ENCODE measurements at places on chromosomes 13 and 19.

GRCh38 chr19:44799627-44800346, 9.1 kb upstream of the BCAM start:
- DNase-seq = no peak

- DNase-seq = no peak
Observed at GRCh38 chr13:109671919-109672318, 114.5 kb downstream of the IRS2 start.

DNA sequence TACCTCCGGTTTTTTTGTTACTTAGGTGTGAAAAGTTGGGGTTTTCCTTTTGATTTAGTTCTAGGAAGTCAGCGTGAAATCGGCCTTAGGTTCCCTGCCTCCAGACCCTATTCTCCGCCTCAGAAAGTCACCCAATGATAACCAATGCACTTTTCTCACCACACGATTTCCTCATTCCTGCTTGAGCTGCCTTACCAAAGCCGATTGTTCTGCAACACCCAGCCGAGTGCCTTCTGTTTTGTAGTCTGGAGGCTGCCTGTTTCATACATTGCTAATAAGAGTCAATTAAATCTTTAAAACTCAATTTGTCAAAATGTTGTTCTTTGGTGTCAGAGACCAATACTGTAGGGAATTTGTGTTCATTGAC, 39.7 kb downstream of the GJA3 start:
- DNase-seq = no peak

DNA sequence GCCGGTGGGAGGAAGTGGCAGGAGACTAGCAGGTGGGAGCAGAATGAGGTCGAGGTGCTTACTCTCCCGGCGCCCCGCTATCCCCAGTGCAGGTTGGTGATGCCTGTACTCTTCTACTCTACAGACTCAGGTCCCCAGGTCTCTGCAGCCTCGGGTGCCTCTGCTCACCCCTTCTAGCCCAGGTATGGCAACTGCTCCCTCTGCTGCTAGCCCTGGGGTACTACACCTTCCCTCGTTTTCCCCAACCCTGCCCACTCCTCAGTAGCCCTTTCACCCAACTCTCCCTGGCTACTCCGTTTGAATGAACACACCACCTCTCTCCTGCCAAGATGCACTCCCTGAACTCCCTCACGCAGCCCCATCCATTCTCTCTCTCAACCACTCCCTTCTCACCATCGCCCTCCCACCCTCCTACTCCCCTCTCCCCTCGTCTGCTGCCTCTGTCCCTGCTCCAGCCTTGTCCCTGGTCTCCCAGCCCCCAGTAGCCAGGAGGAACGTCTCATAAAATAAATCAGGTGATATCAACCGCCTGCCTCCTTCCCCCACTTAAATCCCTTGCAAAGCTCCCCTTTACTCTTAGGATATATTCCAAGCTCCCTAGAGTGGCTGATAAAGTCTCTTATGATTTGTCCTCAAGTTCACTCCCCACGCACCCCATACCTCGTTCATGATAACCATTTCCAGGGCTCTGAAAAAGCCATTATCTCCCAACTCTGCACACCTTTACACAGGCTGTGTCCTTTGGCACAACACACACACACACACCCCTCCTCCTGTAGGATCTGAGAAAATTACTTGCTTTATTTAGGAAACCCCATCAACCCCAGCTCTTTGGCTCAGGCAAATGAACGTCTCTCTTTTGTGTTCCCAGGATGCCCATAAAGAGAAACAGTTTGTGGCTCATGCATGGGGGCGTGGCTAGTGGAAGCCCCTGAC, 8.2 kb upstream of the MEIS3 start:
- DNase-seq = peak; percentile 19

DNA sequence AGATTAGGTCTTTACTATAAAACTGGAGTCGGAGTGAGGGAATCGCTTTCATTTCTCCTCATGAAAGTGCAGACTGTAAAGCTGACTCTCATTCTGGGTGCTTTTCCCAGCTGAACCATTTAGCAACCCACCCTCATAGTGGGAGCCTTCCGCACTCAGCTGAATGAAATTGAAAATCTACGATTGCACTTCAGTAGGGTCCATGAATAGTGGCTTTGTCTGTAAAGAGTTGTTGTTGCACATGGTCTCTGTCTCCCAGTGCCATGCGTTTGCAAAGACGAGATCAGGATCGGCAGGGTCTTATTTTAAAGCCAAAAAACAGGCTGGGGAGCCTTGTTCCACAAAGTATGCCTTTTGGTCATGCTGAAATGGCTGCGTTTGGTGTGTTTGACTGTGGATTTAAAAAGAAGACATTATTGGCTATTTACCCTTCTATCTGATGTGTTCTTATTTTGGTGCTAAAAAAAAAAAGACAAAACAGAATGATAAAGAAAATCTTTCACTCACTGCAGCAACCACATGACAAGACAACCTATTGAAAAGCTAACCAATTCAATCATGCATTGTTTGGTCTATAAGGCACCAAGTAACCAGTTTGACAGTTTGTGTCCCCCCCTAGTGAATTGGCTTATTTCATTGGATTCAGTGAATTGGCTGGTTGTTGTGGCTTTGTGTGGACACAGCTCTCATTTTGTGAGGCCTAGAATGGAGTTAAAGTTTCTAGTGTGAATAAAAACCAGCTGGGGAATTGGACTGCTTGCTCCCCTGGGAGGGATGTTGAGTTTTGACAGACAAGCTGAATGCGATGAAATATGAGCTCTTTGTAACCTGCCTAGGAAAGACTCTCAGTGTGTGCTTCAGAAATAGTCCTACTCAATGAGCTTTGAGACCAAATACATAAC, 65.6 kb downstream of the ARHGAP35 start:
- no peak for DNase-seq

GRCh38 chr19:50435221-50435620, 2.5 kb downstream of the MYBPC2 start:
- DNase-seq = no peak

DNA sequence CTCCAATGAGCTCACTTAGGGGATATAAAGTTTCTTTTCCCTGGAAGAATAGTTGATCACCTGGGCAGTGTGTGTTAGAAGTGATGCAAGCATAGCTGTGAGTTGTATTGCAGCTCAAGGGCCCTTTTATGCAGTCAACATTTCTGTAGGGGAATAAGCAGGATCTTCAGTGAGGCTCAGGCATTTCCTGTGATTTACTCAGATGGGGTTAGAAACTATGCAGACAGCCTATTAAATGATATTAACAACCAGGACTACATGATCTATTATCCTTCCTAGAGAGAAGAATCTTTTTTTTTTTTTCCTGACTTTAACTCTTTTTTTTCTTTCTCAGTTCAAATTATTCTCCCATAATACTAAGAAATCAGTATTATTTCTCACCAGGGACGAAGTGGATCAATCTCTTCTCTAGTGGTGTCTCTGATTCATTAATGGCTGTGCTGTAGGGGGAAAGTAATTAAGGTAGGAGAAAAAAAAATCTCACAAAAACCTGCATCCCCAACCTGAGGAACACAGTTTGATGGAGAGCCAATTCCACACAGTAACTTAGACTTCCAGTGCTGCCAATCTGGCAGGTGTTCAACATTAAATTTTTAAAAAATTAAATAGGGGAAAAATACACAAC, 126.4 kb upstream of the SLC10A2 start:
- no peak for DNase-seq

DNA sequence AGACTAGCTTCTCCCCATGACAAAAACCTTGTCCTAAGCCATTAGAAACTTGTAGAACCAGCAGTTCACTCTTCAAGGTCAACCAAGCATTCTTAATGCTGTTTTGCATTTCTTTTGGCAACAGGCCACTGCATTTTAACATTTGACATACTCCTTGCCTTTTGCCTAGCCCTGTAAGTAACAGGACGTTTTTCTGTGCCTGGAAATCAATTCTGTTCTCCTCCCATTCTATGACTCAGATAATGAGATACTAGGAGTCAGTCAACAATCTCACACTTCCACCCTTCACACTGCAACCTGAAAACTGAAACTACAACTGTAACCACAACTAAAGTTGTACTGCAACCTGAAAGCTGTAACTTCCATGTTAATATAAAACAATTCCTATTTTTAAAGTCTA, 268.7 kb downstream of the MZT1 start:
- DNase-seq = no peak

DNA sequence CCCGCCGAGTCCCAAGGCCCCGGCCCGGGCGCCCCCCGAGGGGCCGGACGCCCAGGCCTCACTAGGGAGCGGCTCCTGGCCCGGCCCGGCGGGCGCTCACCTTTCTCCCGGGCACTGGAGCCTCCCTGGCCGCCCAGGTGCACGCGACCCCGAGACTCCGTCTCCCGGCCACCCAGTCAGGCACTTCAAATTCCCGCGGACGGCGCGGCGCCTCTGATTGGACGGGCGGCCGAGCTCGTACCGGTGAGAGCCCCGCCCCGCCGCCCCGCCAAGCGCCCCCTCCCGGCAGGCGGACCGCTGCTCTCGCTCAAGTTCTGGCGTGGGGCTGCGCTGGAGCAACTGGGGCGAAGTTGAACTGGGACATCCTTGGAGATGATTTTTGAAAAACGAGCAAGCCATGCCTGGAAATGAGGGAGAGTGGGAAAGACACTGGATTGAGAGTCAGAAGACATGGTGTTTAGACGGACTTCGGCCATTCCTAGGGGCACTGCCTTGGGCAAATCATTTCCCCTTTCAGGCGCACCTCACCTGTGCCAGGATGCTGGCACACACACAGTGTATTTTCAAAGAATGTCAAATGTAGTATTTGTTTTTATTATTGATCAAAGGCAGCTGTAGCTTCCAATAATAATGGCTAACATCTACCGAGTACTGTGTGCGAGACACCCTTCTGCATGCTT, 485.3 kb downstream of the UQCRFS1 start:
- DNase-seq = no peak

GRCh38 chr19:38283271-38283670, 18.9 kb downstream of the SPINT2 start:
- DNase-seq = no peak

GRCh38 chr19:46621191-46622117, 3.4 kb downstream of the PTGIR start:
- no peak for DNase-seq

GRCh38 chr13:105579821-105580710, 955.4 kb downstream of the EFNB2 start:
- no peak for DNase-seq

DNA sequence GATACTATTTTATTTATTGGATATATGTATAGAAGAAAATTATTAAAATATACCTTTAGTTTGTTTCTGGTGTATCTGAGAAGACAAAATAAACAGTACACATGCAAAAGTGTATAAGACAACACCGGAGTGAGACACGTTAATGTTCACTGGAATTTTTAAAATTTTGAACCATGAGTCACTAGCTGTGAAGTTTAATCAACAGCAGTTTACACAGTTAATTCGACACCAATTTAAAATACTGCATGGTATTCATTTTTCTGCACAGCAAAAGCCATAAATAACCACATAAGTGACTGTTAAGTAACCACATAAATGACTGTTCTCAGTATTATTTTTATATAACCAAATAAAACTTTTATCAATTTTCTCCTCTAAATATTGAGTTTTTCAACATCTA, 418.7 kb upstream of the NBEA start:
- DNase-seq = no peak

DNA sequence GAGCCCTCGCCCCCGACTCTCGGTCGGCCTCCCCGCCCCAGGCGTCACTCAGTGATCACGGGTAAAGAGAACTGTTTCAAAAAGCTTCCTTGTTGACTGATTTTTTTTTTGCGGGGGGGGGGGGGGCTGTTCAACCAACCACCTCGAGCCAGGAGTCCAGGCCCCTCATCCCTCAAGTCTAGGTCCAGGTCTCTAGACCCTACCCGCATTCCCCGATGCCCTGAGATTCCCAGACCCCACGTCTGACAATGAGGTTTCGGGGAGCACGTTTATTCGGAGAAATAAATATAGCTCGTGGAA, 4.3 kb downstream of the HRC start:
- DNase-seq = no peak

- DNase-seq = no peak
Observed at GRCh38 chr19:34838248-34838647, 65.2 kb upstream of the ZNF599 start.

DNA sequence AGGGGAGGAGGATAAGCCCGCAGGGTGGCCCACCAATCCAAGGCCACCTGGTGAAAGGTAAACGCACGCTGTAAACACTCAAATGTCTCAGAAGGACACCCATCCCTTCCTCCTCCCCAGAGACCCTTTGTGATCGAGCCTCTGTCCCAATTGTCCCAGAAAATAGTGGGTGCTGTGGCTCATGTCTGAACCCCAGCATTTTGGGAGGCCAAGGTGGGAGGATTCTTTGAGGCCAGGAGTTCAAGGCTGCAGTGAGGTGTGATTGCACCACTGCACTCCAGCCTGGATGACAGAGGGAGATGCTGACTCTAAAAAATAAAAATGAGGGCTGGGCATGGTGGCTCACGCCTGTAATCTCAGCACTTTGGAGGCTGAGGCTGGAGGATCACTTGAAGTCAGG, 3.1 kb upstream of the ABHD17A start:
- no peak for DNase-seq

DNA sequence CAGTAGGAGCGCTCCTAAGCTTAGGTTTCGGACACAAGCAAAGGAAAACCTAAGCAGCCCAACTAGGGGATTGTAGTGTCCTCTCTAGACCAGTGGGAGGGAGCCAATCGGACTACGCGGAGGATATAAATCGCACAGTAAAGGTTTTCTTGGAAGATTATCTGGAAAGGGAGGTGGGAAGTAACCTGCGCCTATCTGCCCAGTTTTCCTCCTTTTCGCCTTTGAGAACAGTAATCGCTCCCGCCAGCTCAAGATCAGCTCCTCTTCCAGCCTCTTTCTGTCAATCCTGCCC, 456 bp upstream of the RAB4B start:
- DNase-seq = no peak

- DNase-seq = peak; percentile 32
Observed at GRCh38 chr19:43784241-43784980, 3.6 kb upstream of the KCNN4 start.

- DNase-seq = no peak
Observed at GRCh38 chr13:111335298-111335697, 14.9 kb downstream of the TEX29 start.

- no peak for DNase-seq
Observed at GRCh38 chr13:87376081-87376480, 295.1 kb upstream of the SLITRK5 start.

GRCh38 chr19:46471116-46471733, at the start of gene PNMA8A:
Gene PNMA8A, minus strand, starts transcription at chr19:46471563. Its CDS starts 528 bp downstream, at chr19:46471035.
- DNase-seq = no peak

Measured in bone marrow (tissue), 2 donors.